ENCODE measurements at places on chromosomes 5 and 9.

- no peak overlapping the region for H3K4me3 ChIP-seq
- H3K27me3 ChIP-seq, result no peaks in the 10 kb centered on the region
- no peak overlapping the region for H3K27ac ChIP-seq
- H3K36me3 ChIP-seq, result no peaks in the 10 kb centered on the region
- H3K4me1 ChIP-seq, result peaks cover 22% of the 10 kb centered on the region
- no peak for DNase-seq
Measured at GRCh38 chr9:77561331-77562018, 86.6 kb downstream of the GNA14 start.

DNA sequence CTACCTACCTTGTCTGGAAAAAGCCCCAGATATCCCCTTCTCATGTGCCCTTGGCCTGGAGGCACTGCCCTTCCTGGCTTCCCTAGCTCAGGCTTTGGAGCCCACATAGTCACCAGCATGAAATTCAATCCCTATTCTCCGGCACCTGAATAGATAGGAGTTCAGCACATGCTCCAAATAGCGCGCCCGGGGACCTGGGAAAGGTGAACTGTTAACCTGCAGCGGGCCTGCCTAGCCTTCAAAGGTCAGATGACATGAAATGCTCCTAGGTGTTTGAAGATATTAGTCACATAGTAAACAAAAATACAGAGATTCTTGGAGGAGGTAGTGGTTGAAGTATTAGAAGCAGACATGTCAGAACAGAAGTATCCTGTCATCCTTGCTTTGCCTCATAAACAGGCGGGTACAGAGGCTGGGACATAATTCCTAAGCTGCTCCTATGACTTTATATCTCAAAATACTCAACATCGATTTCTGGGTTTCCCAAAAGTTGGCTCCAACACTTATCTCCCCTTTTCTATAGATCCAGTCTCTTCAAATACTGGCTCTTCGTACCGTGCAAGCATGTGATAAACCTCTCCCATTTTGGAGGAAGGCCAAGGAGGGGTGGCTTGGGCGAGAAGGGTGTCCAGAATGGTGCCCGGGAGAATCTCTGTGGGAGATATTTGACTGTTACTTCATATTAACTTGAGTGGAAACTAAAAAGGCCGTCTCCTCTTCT, 88.0 kb upstream of the ANKH start:
- H3K4me1 ChIP-seq, result no peaks in the 10 kb centered on the region
- H3K4me3 ChIP-seq, result no peak overlapping the region
- no peaks in the 10 kb centered on the region for H3K27me3 ChIP-seq
- H3K36me3 ChIP-seq, result no peaks in the 10 kb centered on the region
- no peak for DNase-seq

GRCh38 chr5:141875795-141876627, 2.2 kb downstream of the PCDH1 start:
- H3K4me1 ChIP-seq, result peaks cover 23% of the 10 kb centered on the region
- DNase-seq, result peak; percentile 78
- no peaks in the 10 kb centered on the region for H3K36me3 ChIP-seq

GRCh38 chr9:89278997-89279739, 31.8 kb upstream of the CKS2 start:
- no peak overlapping the region for H3K4me3 ChIP-seq
- no peak overlapping the region for H3K27ac ChIP-seq
- peaks cover 19% of the 10 kb centered on the region for H3K4me1 ChIP-seq
- DNase-seq, result no peak
- no peaks in the 10 kb centered on the region for H3K36me3 ChIP-seq

- no peak overlapping the region for H3K4me3 ChIP-seq
- peaks cover 8% of the 10 kb centered on the region for H3K4me1 ChIP-seq
- DNase-seq, result peak; percentile 71
- H3K36me3 ChIP-seq, result no peaks in the 10 kb centered on the region
- no peaks in the 10 kb centered on the region for H3K27me3 ChIP-seq
Measured at GRCh38 chr5:150209099-150209635, 19.3 kb downstream of the SLC6A7 start.

GRCh38 chr9:92147030-92147851, 32.0 kb upstream of the SPTLC1 start:
- H3K36me3 ChIP-seq, result no peaks in the 10 kb centered on the region
- peaks cover 10% of the 10 kb centered on the region for H3K4me1 ChIP-seq
- no peak overlapping the region for H3K4me3 ChIP-seq

DNA sequence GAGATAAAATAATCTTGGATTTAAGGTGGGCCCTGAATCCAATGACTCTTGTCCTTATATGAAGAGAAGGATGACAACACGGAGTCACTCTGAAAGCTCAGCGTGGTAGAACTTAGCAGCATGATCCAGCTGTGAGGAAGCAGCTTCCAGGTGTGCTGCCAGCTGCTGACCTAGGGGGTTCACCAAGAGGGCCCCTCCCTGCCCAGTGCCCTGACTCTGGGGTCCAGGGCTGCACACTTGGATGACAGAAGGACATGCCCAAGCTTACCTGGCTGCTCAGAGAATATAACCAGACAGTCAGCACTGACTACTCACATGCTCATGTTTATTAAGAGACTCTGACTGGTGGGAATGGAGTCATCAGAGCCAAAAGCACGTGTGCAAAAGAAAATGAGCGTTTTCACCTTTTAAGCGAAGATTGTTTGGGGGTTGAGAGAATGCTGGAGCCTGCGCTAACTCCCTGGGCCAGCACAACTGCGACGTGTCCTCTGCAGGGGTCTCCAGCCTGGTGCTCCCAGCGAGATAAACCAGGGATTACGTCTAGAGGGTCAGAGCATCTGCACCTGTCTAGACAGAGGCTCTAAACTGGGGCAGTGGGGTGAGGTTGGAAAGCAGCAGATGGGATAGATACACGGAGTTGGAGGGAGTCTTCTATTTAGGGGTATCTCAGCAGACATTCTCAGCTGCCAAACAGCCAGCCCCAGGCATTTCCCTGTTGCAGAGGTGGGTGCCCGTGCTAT, 41.3 kb downstream of the ROPN1L start:
- no peaks in the 10 kb centered on the region for H3K4me1 ChIP-seq
- no peak for DNase-seq
- no peak overlapping the region for H3K4me3 ChIP-seq
- no peaks in the 10 kb centered on the region for H3K36me3 ChIP-seq

DNA sequence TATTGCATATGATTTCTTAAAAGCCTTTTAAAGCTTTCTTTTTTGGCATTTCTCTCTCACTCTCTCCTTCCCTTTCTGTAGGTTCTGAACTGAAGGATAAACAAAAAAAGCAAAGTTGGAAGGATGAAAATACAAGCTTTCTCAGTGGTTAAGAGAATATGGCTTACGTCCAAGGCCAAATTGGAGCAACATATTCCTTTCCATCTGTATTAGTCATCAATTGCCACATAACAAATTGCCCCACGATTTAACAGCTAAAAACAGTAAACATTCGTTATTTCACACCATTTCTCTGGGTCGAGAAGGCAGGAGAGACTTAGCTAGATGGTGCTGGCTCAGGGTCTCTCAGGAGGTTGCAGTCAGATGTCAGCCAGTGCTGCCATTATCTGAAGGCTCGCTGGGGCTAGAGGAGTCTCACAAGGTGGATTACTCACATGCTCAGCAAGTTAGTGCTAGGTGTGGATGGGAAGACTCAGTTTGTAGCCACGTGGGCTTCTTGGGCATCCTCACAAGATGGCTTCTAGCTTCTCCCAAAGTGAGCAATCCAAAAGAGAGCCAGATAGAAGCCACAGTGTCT, 2.0 kb upstream of the ROR2 start:
- H3K27ac ChIP-seq, result no peak overlapping the region
- no peak for DNase-seq
- no peaks in the 10 kb centered on the region for H3K27me3 ChIP-seq
- H3K4me3 ChIP-seq, result no peak overlapping the region
- H3K36me3 ChIP-seq, result no peaks in the 10 kb centered on the region
